ENCODE measurements at places on chromosomes 2 and 18. TPM values are rescaled to one million over a fixed set of nuclear protein-coding genes. Genes with fewer than 3 reads are reported as not detected.

GRCh38 chr2:121735518-121736074 lies 1.1 kb downstream of the NIFK start:
- no peak for DNase-seq

DNA sequence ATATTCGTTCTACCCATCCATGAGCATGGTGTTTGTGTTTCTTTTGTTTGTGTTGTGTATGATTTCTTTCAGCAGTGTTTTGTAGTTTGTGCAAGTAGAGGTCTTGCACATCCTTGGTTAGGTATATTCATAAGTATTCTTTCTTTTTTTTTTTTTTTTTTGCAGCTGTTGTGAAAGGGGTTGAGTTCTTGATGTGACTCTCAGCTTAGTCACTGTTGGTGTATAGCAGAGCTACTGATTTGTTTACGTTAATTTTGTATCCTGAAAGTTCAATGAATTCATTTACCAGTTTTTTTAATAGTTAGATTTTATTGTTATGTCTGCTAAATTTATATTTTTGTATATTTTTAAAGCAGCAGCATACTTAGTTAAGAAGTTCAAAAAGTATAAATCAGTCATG lies 834.4 kb upstream of the NRXN1 start:
- no peak for DNase-seq

SLC9A4 gene
- 0.11 TPM for total RNA-seq

DNA sequence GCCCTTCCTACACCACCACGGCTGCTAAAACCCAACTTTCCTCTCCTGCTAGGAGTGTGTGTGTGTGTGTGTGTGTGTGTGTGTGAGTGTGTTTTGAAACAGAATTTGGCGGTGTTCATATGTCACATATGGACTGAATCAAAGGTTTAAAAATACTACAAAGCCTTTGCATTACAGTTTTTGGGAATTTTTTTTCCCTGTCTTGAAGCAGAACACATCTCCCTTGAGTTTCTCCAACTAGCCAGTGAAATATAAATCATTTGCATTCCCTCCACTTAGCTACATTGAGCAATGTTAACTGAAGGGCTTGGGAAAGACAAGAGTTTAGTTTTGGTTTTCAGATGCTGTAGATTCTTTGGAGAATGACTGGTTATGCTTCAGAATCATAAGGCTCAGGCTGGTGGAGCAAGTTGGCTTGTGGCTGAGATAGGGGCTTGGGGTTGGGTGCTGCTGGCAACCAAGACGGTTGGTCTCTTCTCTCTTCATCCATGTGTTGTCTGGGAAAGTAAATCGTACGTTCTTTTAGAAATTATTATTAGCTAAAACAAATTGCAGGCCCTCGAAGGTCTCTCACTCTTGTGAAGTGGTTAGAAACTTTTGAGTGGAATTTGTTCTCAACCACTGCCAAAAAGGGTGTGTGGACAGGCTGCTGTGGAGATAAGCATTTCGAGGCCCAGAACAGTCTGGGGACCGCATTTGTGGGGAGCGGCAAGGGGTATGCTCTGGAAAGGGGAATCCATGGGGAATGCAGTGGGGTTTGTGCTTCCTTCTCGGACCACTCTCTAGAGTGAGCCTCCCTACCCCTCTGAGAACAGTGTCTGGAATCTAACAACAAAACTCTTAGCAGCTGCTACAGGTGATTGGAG lies 1.4 kb downstream of the NRP2 start:
- DNase-seq, result no peak

FEV gene
- total RNA-seq, result not detected

BOLA3 gene
- 66.1 TPM for total RNA-seq

DNA sequence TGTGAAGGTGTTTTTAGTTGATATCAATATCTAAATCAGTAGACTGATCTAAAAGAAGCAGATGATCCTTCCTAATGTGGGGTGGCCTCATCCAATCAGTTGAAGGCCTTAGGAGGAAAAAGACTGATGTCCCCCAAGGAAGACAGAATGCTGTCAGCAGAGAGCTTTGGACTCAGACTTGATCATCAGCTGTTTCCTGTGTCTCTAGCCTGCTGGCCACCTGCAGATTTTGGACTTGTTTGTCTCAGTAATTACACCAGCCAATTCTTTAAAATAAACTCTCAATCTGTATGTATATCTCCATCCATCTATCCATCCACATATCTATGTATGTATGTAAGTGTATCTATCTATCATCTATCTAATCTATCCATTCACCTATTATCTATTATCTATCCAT lies 301.3 kb downstream of the LPIN1 start:
- DNase-seq, result no peak

DNA sequence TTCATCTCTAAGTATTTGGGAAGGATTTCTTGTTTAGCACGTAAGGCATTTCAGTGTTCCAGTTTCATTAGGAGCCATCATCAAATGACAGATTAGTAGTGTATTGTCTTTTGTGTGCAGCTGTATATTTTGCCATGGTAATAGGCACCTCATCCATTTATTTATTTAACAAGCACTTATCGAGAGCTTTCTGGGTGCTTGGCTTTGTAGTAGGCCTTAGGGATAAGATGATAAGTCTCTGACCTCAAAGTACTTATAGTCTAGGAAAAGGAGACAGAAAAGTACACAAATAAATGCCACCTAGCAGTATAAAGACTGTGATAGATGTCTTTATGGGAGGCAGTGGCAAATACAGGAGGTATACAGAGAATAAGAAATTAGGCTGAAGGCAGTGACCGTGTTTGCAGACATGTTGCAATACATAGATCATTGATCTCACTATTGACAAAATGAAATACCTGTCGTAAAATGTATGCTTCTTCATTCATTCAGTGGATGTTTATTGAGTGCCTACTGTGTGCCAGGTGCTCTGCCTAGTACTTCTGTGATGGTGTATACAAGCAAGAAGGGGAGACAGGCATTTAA lies 265.9 kb downstream of the SETBP1 start:
- DNase-seq, result no peak

DNA sequence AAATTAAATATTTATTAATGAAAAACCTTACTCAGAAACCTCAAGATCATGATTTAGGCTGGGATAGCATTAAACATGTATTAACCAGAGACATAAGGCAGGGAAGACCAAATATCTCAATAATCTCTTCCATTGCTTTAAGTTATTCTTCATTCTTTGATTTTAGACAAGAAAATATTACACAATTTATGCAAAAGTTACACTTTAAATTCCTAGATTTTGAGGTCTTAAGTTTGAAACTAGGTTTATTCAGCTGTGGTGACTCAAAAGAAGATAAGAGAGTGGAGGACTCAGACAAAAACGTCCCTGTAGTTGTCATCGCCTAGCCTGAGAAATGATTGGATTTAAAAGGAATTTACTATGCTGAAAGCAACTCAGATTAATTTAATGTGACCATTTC lies 1110.3 kb downstream of the DPP10 start:
- DNase-seq, result no peak

Data from WTC11 (cell line).